Fibroblast of skin of abdomen (primary cell): ENCODE measurements at places on chromosomes 5 and 9.
A peak's percentile ranks its signal among the peaks of the same experiment; 100 is the strongest.

- DNase-seq = no peak
Observed at GRCh38 chr5:14227513-14227912, 84.4 kb downstream of the TRIO start.

- no peak for DNase-seq
Observed at GRCh38 chr9:130171226-130172148, 717 bp upstream of the NCS1 start.

GRCh38 chr5:154081246-154081645, 42.5 kb downstream of the MFAP3 start:
- no peak for DNase-seq

DNA sequence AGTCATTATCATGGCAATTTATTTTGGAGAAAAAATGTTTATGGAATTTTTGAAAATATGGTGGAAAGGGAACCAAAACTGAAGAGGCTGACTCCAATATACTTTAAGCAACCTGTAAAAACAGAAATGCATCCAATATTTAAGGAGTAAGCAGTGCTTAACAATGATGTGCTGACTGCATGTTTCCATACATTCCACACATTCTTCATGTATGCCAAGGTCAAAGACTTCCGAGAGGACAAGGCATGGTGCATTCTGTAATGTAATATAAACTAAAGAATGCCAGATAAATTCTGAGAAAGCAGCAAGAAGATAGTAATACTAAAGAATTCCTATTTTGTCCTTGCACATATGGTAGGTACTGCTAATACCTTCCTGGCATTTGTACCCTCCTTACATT, 2015.9 kb upstream of the CDH9 start:
- no peak for DNase-seq

- DNase-seq = no peak
Observed at GRCh38 chr5:68459093-68459809, 243.7 kb downstream of the PIK3R1 start.

DNA sequence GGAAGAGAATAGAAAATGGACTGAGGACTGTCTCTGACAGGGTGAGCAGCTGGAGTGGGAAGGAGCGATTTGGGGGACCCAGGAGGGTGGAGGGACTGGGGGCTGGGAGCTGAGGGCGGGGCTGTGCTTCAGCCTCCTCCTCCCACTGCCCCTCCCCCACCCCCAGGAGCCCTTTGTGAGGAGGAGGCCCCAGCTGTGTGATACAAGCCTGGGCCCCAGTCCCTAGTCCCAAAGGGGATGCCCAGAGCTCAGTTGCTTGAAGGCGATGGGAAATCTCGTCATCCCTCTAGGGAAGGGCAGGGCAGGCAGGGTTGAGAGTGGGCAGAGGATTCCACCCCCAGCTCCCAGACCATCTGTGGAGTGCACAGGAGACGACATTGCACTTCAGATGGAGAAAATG, at the start of gene SPATA31E1:
SPATA31E1 (plus strand) TSS at position 251 of the 400 bp plus-strand sequence; CDS start at position 266, 15 bp downstream.
- DNase-seq = no peak

DNA sequence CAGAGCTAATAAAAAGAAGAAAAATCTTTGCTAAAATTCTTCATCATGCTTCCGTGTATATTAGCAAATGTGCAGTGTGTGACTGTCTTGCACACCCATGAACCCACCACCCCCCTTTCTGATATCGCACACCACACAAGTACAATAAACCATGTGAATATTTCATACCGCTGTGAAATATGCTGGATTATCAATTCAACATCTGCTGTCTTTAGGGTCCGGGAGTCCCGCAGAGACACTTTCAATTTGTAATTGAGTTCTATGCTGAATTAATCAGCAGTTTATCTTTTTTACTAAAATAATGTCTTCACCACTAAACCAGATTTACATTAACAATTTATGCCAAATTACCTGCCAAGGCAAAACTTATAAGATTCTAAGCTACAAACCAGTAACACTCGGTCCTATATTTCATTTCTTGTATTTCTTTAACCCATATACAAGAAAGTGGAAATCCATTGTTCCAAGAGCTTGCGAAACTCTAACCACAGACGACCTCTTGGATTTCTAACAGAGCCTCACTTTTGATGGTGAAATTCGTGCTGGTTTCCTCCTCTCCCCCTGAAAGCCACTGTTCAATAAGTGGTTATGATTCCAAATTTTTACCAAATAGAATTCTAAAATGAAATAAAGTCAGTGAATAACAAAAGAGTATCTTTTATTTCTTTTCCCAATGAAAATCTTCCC, 44.2 kb downstream of the PSMB7 start:
- DNase-seq = peak; percentile 47

DNA sequence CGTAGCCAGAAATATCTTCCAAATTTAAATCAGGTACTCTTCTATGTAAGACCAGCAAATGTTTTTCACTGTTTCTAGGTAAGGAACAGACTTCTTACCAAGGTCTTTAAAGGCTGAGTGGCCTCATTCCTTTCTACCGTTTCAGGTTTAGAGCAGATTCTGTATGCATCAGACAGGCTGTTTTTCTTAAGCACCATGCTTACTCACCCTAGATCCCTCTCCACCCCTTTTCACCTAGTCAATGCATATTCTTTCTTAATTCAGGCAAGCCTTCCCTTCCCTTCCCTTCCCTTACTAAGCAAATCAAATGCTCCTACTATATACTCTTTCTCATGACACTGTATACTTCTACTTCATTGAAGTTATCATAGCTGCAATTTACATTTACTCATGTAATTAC, 70.7 kb downstream of the RFX3 start:
- no peak for DNase-seq

- DNase-seq = peak; percentile 75
Observed at GRCh38 chr5:37740331-37741066, 99.3 kb downstream of the GDNF start.

DNA sequence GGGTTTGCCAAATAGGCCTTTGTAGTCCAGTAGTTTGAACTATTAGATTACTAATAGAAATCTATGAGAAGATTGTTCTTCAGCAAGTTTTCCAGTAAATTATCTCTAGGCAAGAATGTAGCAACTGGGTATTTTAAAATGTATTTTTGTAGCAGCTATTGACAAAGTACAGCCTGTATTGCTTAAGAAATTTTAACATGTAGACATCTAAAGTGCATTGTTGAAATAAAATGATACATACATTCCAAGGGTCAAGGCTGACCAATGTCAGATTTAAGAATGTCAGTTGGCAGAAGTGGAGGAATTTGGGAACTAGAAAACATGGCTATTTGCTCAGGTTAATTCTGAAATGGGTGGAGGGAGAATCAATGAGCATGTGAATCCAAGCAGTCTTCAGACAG, 57.5 kb upstream of the ZSWIM6 start:
- peak; percentile 46 for DNase-seq

DNA sequence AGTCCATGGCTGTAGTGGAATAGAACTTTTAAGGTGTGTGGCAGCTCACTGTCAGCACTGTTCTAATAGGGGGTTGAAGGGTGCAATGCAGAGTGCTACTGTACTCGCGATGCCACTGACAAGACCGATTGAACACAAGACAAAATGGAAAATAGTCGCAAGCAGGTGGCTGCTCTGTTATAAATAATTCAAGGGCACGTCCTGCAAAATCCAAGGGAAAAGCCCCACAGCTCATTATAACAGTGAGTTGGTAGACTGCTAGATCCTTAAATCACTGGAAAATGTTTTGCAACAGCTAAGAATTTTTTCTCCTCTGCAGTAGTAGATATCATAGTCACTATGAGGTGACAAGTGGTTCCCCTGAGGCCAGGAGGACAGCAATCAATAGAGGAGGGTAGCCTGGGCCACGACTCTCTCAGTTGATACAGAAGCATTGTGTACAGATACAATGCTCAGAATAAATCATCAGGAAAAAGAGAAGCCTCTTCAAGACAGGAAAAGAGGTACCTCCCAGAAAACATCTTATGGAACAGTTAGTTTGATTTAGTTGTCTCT, 926.3 kb downstream of the TLE4 start:
- no peak for DNase-seq

GRCh38 chr9:68678430-68678829, 26.6 kb upstream of the PIP5K1B start:
- no peak for DNase-seq

DNA sequence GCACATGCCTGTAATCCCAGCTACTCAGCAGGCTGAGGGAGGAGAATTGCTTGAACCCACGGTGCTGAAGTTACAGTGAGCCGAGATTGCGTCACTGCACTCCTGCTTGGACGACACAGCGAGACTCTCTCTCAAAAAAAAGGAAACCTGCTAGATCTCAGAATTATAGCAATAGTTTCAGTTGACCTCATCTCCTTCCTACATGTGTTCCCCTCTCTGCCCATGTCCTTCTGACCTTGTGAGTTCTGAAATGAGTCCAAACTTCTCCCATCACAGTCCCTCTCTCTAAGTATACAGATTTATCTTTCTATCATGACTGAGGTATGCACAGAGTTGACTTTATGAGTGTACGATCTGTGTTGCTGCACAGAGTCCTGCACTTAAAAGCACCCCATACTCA, 44.6 kb upstream of the SHOC1 start:
- DNase-seq = no peak

- DNase-seq = peak; percentile 20
Observed at GRCh38 chr9:91428927-91429351, 5.3 kb upstream of the NFIL3 start.

DNA sequence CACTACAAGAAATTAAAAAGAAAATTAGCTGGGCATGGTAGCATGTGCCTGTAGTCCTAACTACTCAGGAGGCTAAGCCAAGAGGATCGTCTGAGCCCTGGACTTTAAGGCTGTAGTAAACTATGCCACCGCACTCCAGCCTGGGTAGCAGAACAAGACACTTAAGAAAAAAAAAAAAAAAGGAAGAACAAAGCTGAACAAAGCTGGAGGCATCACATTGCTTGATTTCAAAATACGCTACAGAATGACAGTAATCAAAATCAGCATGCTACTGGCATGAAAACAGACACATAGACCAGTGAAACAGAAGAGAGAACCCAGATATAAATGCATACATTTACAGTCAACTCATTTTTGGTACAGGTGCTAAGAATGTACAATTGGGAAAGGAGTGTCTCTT, 14.5 kb upstream of the OTULIN start:
- no peak for DNase-seq

DNA sequence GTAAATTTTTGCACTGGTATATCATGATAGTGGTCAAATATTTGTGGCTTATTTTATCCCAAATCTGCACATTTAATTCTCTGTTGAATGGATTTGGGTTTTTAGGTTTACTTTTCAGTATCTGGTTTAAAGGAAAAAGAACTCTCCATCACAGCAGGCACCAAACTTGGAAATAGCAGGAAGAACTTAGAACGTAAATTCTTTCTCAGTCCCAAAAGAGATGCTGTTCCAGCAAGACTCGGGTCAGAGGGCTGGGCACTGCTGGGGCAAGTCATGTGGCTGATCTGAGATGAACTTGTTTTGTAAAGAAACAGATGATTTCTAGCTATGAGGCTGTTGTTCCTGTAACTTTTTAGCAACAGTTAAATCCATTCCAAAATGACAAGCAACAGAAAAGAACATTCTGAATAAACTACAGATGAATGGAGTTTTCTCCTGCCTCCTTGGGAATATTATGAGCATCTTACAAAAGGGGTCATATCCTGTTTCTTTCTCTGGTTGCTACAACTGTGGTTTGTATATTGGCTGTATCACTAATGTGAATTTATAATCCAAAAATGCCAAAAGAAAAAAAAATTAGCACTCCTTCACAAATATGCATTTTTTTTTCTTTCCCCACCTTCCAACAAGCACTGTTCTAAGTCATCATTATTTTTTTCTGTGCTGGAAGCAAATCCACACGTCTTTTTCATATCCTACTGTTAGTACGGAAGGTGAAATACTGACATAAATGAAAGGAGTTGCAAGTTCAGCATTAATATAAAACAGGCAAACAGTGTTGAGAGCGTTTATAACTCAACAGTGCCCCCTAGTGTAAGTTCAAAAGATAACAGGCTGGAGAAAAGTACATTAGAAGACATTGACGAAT, 31.1 kb downstream of the OR2K2 start:
- DNase-seq = peak; percentile 74

GRCh38 chr5:151770383-151771258, 1.1 kb upstream of the G3BP1 start:
- DNase-seq = peak; percentile 74

GRCh38 chr5:93571114-93571949, 9.7 kb downstream of the NR2F1-AS1 start:
- DNase-seq = no peak

- no peak for DNase-seq
Observed at GRCh38 chr9:128770286-128771030, 1.3 kb downstream of the ZER1 start.

DNA sequence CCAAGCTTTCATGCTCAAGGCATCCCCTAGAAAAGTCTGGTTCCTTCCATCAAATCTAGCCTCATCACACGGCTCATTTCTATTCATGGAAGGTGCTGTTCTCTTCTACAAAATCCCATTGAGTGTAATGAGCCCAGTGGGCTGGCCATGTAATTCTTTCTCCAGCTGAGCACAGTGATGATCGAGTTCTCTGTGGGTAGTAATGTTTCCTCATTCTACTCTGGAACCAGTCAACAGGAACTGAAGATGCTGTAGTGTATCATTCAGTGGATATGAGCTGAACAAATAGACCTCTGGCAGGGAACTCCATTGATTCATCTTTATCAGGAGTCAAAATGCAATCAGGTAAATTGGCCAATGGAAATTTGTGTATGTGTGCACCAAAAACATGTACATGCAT, 149.2 kb downstream of the LRRC70 start:
- no peak for DNase-seq

DNA sequence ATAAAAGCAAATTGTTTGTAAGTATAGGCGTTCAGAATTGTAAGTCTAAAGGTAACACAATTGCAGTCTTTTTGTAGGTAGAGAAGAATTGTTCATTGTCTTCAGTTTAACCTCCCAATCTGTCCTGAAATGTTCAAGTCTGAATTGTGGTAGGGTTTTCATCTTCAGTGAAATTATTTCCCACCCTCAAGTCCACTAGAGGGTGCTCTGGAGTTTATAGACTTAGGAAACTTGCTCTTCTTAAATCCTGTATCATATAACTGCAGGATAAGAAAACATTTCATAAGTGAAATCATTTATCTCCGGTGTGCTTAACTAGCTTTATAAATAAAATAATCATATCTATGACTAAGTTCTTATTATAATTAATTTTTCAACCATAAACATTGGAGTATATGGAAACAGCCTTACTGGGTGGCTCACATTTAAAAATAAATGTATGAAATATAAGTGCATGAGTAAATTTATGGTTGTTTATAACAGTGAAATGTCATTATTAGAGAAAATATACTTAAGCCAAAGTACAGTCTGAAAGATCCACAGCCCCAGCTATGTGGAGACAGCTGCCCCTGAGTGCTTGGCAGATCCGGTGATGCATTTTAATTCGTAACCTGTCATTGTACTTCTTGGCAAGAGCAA, 182.4 kb upstream of the OTULINL start:
- peak; percentile 65 for DNase-seq

- peak; percentile 1 for DNase-seq
Observed at GRCh38 chr5:62937661-62938558, 359.3 kb downstream of the LRRC70 start.
